Stimulated activated CD8-positive, alpha-beta memory T cell treated with anti-CD3 and anti-CD28 coated beads, Interleukin-12 subunit alpha, Interleukin-12 subunit beta, amount 100 ng/mL, for 1 hour (primary cell): ENCODE measurements at places on chromosomes 2 and 18.

- no peak for DNase-seq
These were observed 91.9 kb upstream of the RASGRP3 start for GRCh38 chr2:33384599-33384961.

DNA sequence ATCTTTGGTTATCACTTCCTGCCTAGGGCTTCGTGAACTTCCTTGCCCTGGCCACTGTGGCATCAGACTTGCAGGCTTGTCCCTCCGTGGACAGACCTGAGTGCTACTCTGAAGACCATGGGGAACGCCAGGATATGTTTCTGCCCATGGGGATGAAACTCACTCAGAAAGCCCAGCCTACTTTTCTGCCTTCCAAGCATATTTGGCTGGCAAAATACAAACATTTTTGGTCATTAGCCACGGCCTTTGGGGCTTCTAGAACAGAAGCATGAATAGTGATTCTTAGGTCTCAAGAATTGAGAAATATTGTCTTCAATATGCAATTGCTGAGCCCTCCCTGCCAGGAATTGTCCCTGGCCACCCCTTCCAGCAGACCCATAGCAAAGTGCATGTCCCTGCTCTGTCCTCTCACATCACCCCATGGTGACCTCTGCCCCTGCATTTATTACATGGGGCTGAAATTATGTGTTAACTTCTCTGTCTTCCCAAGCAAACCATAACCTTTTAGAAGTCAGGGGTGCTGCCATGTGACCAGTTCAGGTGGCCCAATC lies 152.4 kb downstream of the OSR1 start:
- no peak for DNase-seq

GRCh38 chr2:176454893-176455815 lies 185.9 kb downstream of the MTX2 start:
- DNase-seq: peak; percentile 77

GRCh38 chr2:44663471-44664073 lies 277.9 kb upstream of the SIX3 start:
- DNase-seq: no peak

DNA sequence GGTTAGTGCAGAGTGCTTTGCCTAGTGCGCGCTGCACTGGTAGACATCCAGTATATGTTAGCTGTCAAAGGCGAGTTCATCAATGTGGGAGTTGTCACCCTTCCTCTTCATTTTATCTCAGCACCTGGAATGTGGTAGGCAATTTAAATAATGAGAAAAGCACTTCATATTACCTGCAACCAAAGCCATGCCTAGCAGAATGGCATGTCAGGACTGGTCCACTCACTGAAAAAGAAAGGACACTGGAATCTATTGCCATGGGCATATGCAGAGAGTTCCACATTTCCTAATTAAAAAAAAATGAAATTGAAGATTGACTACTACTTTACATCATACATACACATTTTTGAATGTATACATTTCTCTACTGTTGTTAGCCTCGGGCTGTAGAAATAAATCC lies 139.6 kb downstream of the PAX3 start:
- DNase-seq: no peak

GRCh38 chr2:23686405-23687029 lies 240.4 kb downstream of the ATAD2B start:
- DNase-seq: no peak

GRCh38 chr2:176814274-176814673 lies 398.3 kb upstream of the HNRNPA3 start:
- no peak for DNase-seq

GRCh38 chr18:42030586-42031182 lies 75.7 kb downstream of the PIK3C3 start:
- DNase-seq: no peak

DNA sequence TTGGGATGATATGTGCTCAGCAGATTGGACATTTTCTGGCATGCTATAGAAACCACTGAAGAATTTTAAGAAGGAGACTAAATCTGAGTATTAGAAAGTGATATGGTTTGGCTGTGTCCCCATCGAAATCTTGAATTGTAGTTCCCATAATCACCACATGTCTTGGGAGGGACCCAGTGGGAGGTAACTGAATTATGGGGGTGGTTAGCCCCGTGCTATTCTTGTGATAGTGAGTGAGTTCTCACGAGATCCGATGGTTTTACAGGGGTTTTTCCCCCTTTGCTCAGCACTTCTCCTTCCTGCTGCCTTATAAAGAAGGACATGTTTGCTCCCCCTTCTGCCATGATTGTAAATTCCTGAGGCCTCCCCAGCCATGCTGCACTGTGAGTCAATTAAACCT lies 535.9 kb upstream of the VRK2 start:
- no peak for DNase-seq

DNA sequence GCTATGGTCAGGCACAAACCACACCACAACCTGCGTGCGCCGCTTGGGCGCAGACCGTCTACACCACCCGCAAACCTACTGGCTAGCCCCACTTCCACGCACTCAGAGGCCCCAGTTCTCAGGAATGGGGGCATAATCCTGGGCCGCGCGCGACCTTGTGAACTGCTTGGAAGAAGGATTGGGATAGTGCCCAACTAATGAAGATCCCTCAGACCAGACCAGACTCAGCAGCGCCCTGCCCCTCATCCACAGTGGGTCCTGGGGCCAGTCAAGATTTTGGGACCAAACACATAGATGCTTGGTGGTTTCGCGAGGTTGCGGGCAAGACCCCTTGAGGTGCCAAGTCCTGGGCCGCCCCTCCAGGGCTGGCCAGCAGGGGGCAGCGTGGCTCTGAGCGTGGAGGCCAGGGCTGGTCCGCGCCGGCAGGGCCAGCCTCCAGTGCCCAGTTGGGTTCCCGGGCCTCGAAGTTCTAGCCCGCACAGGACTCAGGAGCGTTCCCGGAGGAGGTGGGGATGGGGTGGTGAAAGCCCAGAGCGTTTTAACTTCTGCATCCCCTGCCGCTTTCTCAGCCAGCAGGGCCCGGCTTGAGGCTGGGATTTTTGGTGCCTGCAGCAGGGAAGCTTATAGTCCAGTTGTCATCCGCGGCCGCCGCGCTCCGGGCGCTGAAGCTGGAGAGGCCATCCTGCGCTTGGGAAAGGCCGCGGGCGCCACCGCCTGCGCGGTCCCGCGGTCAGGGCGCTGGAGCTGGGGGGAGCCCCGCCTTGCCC lies 8.3 kb downstream of the OSR1 start:
- DNase-seq: peak; percentile 33

DNA sequence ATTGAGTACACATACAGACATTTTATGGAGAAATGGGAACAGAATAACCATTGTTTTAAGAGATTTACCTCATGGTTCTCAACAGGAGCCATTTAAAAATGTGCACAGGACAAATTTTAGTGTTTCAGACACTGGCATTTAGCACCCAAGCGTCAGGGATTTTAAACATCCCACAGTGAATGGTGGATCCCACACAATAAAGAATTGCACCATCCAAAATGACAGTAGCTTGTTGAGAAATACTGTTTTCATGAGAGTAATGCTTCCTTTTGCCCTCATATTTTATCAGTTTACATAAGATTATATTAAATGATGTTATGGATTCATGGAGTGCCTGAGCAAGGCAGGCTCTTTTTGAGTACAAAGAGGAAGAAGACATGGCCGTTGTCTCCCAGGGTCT lies 54.0 kb downstream of the MFSD6 start:
- no peak for DNase-seq

GRCh38 chr2:147758821-147759220 lies 86.0 kb upstream of the ACVR2A start:
- no peak for DNase-seq

GRCh38 chr2:224659714-224660113 lies 56.5 kb downstream of the CCDC195 start:
- no peak for DNase-seq

GRCh38 chr2:25617948-25618646 lies 55.3 kb downstream of the DTNB start:
- no peak for DNase-seq

GRCh38 chr2:43509886-43510285 lies 86.0 kb downstream of the THADA start:
- no peak for DNase-seq

GRCh38 chr2:209773377-209773776 lies 1.7 kb downstream of the UNC80 start:
- DNase-seq: no peak

- DNase-seq: no peak
These were observed 2.6 kb downstream of the HS6ST1 start for GRCh38 chr2:128315829-128316776.

GRCh38 chr2:6231166-6231565 lies 539.0 kb downstream of the SOX11 start:
- no peak for DNase-seq

DNA sequence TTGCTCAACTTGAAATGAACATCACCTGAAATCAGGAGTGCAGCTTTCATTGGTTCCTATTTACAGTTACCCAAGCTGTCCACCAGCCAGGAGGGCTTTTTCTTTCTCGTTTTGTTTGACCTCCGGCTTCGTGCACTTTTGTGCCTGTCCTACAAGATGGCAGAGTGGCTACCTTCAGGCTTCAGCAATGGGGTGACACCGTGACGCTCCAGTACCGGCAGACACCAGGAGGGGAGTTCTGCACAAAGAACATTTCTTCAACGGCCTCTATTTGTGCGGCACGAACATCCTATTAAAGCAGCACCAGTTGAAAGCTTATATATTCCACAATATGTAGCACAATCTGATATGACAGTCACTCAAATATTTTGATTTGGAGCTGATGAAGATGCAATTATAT lies 18.3 kb downstream of the RNASEH1 start:
- no peak for DNase-seq

DNA sequence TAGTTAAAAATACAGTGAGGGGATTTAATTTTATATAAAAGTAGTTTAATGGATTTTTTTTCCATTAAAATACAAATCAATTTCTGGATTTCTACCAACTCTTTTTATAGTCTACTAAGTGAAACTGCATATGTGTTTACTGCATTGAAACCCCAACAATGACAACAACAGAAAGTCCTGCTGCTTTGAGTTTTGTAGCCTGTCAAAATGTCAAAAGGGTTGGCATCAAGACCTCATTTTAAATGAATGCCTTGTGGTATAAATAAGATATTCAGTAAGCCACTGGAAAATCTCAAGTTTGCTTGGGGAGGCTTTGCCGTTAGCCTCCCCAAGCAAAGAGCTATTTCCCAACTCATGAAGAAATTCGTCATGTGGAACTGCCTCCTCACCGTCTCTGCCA lies 440.3 kb upstream of the HNMT start:
- DNase-seq: no peak

GRCh38 chr2:119290859-119291587 lies 67.4 kb downstream of the STEAP3 start:
- DNase-seq: peak; percentile 51

- no peak for DNase-seq
These were observed 26.4 kb downstream of the TMEM131 start for GRCh38 chr2:97969081-97970067.

DNA sequence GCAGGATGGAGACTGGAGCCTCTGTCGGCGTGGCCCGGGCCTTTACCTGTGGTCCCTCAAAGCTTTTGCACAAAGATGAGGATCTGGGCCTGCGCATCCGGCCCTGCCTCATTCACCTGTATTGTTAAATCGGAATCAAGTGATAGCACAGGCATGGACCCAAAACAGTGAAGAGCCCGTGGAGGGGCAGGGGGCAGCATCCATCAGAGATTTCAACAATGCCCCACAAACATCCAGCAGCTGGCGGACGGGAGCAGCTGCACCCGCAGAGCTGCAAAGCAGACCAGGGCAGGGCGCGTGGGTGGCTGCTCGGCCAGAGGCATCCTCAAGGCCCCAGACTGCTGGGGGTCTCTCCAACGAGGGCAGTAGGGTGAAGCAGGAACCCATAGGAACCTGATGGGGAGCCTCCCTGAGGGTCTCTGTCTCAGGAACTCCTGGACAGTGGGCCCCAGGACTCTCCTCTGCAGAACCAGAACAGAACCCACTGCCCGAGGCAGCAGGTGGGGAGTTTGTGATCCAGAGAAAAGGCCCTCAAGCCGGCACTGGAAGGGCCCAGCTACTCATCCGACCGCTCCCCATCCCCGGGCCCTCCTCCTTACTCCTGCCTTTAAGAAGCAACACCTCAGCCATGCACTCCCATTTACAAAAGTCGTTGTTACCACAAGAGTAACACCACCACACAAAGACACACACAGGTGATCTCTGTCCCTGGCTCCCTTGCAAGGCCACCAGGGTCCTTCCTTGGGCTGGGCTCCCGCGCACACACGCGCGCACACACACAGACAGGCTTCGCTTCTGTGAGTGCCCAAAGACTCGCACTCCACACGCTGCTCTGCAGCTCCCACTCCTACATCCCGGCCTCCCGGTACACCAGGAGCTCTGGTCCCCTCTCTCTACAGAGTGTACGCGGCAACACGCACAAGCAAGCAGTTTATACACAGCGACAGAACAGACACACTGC lies 28.8 kb downstream of the HDAC4 start:
- DNase-seq: no peak

- DNase-seq: no peak
These were observed 10.2 kb upstream of the TTC32 start for GRCh38 chr2:19911808-19912509.

DNA sequence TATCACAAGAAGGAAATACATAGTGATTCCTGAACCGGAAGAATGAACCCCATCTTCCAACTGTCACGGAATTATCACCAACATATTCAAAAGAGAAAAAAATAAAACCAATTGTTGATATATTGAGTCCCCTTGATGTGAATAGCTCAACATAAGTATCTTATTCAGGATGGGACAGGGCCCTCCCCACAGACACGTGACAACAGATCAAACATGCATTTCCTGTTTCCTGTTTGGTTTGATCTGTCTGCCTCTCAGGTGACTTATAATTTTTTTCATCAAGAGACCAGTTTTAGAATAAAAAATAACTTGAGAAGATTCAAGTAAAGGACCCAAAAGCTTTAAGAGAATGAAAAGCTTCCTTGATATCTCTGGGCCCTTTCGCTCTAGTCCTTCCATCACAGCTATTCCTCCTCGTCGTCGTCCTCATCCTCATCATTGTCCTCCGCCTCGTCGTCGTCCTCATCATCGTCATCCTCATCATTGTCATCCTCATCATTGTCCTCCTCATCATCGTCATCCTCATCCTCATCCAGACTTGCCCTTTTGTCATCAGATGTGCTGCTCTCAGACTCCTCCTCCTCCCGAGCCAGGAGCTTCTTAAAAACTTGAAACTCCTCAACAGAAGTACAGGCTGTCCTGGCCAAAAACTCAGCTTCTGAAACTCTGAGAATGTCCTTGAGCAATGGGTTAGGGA lies 6.3 kb downstream of the MTERF4 start:
- DNase-seq: no peak

DNA sequence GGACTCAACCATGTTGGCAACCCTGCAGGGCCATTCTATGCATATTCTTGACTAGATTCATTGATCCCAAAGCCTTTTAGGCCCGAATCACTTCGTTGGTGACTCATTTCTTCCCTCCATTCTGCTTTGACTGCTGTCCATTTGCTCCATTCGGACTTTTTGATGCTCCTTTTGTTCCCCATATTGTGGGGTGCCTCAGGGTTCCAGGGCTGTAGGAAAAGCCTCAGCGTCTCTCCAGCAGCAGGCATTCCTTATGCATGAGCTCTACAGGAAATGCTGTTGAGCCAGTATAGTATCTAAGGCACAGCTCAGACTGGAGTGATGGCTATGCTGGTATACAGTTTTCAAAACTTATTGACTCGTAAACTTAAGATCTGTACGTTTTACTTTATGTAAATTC lies 292.6 kb downstream of the PRKCE start:
- no peak for DNase-seq

- peak; percentile 74 for DNase-seq
These were observed 7.7 kb upstream of the COL6A3 start for GRCh38 chr2:237421542-237422116.

- DNase-seq: no peak
These were observed 192.9 kb downstream of the AFF3 start for GRCh38 chr2:99949530-99949929.

- no peak for DNase-seq
These were observed 46.6 kb upstream of the AGAP1 start for GRCh38 chr2:235447210-235447609.
